Naive thymus-derived CD8-positive, alpha-beta T cell (primary cell): ENCODE measurements at places on chromosomes 13 and 19. TPM values are rescaled to one million over a fixed set of nuclear protein-coding genes. Genes with fewer than 3 reads are reported as not detected.

FCER2 gene
- 1.7 TPM for total RNA-seq

ZNF296 gene
- total RNA-seq, result 2.4 TPM

IL11 gene
- 0.21 TPM for total RNA-seq

HCN2 gene
- total RNA-seq, result 0.68 TPM

AXL gene
- total RNA-seq, result not detected

PSG2 gene
- not detected for total RNA-seq

KLHL1 gene
- total RNA-seq, result not detected

ZNF90 gene
- 10.9 TPM for total RNA-seq

COX7A1 gene
- not detected for total RNA-seq

TLE2 gene
- total RNA-seq, result 21.1 TPM

RASL11A gene
- 2.9 TPM for total RNA-seq

POU2F2 gene
- 85.0 TPM for total RNA-seq

PLK5 gene
- total RNA-seq, result not detected

CERS1 gene
- not detected for total RNA-seq

CRTC1 gene
- 25.7 TPM for total RNA-seq

FPR1 gene
- not detected for total RNA-seq

ZNF211 gene
- 56.6 TPM for total RNA-seq

WASF3 gene
- 0.16 TPM for total RNA-seq

PRTN3 gene
- total RNA-seq, result not detected

DPRX gene
- not detected for total RNA-seq

KLF1 gene
- not detected for total RNA-seq

SMIM7 gene
- total RNA-seq, result 104 TPM

IGFL1 gene
- total RNA-seq, result not detected

NLRP12 gene
- total RNA-seq, result not detected

ZNF71 gene
- total RNA-seq, result 9.3 TPM

WDR87 gene
- not detected for total RNA-seq

NCLN gene
- total RNA-seq, result 63.0 TPM

ZNF560 gene
- not detected for total RNA-seq
